ENCODE measurements at places on chromosomes 1 and 21.

GRCh38 chr21:45006536-45007095 is 66.8 kb downstream of the SLX9 start:
- DNase-seq, result no peak

- DNase-seq, result peak; percentile 58
Observed at GRCh38 chr1:212285685-212286555, 710 bp downstream of the PPP2R5A start.

- peak; percentile 19 for DNase-seq
Observed at GRCh38 chr1:7218210-7218832, 433.1 kb downstream of the CAMTA1 start.

GRCh38 chr1:46673749-46674182 is 2.1 kb downstream of the TEX38 start:
- no peak for DNase-seq

All from mucosa of gallbladder (tissue), 1 donor.